Esophagus squamous epithelium (tissue), 5 donors: ENCODE measurements at places on chromosomes 4 and X. TPM values are rescaled to one million over a fixed set of nuclear protein-coding genes. Genes with fewer than 3 reads are reported as not detected.

DNA sequence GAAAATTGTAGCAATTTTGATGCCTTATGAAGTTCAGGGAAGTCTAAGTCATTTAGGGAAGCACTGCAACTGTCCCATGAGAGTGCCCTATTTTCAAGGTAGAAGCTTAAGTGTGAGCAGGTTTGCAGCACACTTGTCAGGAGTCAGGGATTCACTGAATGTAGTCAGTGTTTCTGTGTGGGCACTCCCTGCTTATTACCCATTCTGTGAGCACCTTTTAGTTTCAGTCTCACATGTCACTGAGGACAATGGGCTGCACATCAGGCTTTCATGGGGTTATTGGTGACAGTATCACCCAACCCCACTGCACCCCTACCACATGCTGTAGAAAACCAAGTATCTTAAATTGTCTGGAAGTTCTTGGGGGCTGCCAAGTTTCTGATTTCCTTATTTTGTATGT, 2.9 kb upstream of the CCNG2 start:
- DNase-seq, result no peak

ADH7 gene
- total RNA-seq, result 420 TPM

CNKSR2 gene
- total RNA-seq, result 0.57 TPM

NPNT gene
- total RNA-seq, result 7.5 TPM

- no peak for DNase-seq
Observed at GRCh38 chr4:84719115-84719514, 136.2 kb downstream of the CDS1 start.

H2BW2 gene
- total RNA-seq, result not detected

GRCh38 chrX:33339219-33339618, 127.9 kb upstream of the DMD start:
- DNase-seq, result no peak

DNA sequence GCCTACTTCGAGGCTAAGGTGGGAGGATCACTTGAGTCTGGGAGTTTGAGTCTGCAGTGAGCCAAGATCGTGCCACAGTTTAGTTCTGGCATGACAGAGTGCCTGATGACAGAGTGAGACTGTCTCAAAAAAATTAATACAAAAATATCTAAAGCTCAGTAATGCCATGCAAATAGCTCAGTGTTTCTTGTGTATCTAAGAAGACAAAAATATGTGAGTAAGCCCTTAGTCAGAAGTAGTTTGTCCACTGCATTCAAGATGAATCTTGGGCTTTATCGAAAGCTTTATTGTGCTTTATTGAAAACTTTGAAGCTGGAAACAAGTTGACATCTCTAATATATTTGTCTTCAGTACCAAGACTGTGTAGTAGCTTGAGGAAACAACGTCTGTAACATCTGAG, 115.9 kb downstream of the GPAT3 start:
- no peak for DNase-seq

STAG2 gene
- total RNA-seq, result 56.3 TPM

GRCh38 chr4:53929955-53930798, 134.2 kb downstream of the CHIC2 start:
- DNase-seq, result no peak
